ENCODE measurements at places on chromosomes 1 and 21.

DNA sequence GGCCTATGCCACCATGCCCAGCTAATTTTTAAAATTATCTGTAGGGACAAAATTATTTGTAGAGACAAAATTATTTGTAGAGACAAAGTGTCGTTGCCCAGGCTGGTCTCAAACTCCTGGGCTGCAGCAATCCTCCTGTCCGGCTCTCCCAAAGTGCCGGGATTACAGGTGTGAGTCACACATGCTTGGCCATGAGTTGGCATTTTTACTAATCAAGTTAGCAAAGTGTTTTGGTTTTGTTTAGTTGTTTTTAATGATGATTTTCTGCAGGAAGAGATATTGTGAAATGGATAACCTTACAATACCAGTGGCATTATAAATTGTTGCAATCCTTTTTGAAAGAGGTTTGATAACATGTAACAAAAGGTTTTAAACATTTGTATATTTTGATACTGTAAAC, 65.3 kb upstream of the MAGI3 start:
- DNase-seq: no peak

DNA sequence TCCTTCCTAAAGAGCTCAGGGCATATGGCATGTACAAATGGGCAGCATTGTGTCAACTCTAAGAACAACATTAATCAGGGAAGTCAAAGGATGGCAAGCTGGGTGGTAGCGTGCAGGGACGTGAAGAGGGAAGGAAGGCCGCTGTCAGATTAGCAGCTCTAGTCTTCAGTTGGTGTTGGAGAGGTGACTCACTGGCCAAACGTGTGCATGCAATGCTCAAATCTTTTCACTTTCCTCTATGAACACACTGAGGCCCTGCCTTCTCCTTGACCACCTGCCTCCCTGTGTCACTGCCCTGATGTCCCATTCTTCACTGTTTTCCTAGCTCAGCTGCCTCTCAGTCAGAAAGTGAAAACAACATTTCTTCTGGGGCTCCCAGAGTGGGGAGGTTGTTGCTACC, 5.9 kb upstream of the PIGR start:
- DNase-seq: no peak

DNA sequence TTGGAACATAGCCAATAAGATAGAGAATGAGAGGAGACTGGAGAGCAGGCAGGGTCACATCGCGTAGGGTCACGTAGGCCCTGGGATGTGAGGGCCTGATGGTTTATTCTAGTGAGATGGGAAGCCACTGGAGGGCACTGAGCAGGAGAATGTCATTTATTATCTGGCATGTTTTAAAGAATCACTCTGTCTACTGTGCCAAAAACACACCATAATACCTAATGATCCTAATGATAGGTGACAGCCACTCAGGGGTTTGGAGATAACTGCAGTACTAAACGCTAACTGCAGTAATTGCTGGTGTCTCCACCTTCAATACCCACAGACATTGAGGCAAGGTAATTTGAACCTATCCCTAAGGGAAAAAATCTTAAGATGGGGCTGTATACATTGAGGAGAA, 185.4 kb downstream of the TTLL7 start:
- no peak for DNase-seq

- no peak for DNase-seq
Observed at GRCh38 chr1:211684791-211685190, 9.4 kb upstream of the NEK2 start.

DNA sequence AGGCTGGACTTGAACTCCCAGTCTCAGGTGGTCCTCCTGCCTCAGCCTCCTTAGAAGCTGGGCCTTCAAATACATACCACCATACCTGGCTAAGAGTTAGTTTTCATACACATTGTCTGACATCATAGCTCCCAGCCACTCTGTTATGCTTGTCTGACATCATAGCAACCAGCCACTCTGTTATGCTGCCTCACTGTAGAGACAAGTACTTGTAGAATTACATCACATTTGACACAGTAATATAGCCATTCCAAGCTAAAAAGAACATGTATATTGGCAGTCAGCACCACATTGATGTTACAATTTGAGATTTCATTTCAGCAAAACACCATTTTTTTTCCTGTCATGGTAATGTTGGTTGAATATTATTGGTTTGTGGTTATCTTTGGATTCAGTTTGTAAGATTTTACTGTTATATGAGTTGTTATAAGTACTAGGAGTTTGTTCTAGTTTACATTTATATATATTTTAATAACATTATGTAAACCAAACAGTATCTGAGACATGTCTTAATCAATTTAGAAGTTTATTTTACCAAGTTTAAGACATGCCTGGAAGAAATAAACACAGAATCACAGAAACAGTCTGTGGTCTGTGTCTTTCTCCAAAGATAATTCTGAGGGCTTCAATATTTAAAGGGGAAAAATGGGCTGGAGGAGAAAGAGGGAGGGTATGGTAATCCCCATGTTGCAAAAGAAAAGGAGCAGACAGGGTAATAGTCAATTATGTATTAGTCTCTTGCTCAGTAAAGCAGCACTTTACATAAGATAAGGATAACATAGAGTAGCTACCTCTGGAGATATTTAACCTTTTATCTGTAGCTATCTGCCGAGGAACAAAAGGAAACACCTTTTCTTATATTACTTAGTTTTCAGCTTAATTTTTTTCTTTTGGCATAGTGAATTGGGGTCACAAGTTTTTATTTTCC, 43.0 kb downstream of the XPR1 start:
- DNase-seq: no peak

- DNase-seq: no peak
Observed at GRCh38 chr1:182406012-182406411, 5.5 kb upstream of the TEDDM1 start.
